ENCODE measurements at places on chromosomes 5 and 9.

DNA sequence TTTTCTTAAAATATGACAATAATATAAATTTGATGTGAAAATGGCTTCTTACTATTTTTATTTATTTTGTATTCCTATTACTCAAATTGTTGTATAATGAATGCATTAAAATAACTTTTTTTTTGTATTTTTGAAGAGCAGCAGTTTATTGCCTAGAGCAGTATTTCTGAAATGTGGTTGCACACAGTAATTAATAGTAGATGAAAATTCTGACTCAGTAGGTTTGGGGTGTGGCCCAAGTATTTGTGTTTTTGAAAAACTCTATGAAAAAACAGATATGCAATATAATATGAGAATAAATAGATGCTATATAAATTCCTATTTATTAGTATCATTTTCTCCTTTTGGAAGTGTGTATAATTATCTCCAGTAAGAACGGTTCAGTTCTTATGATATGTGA is 2225.3 kb upstream of the C9orf72 start:
- H3K4me3 ChIP-seq: no peak overlapping the region
- no peaks in the 10 kb centered on the region for H3K36me3 ChIP-seq
- no peaks in the 10 kb centered on the region for H3K4me1 ChIP-seq
- no peaks in the 10 kb centered on the region for H3K27me3 ChIP-seq
- DNase-seq: no peak

- no peak overlapping the region for H3K4me3 ChIP-seq
- H3K27ac ChIP-seq: no peak overlapping the region
- H3K4me1 ChIP-seq: no peaks in the 10 kb centered on the region
Observed at GRCh38 chr5:89437450-89438435, 554.8 kb upstream of the MEF2C start.

DNA sequence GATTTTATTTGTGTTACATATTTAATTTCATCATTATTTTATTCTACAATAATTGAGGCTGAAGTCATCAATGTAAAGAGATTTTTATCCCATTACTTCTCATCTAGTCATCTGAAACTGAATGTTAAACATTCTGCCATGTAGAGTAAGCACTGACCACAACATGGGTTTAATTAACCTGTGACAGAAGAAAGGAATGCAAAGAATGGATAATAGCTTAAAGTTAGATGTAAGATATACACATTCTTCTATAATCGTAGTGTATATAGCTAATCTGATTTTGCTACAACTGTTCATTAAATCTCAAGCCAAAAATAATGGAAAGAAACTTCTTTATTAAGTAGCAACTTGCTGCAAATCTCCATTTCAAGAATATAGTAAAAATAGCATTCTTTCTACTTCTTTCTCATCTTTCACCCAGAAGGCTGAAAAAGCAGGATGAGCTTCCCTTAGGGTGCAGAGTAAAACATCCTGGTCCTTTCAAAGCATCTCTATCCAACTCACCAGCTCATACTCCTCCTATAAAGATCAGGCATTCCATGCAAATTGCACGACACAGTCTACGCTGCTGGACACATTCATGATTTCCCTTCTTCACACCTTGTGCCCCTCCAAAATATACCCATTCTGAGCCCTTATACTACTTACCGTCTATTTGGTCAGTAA is 115.2 kb downstream of the EFNA5 start:
- H3K27ac ChIP-seq: no peak overlapping the region
- no peak overlapping the region for H3K4me3 ChIP-seq
- H3K36me3 ChIP-seq: no peaks in the 10 kb centered on the region
- no peak for DNase-seq
- peaks cover 10% of the 10 kb centered on the region for H3K4me1 ChIP-seq

DNA sequence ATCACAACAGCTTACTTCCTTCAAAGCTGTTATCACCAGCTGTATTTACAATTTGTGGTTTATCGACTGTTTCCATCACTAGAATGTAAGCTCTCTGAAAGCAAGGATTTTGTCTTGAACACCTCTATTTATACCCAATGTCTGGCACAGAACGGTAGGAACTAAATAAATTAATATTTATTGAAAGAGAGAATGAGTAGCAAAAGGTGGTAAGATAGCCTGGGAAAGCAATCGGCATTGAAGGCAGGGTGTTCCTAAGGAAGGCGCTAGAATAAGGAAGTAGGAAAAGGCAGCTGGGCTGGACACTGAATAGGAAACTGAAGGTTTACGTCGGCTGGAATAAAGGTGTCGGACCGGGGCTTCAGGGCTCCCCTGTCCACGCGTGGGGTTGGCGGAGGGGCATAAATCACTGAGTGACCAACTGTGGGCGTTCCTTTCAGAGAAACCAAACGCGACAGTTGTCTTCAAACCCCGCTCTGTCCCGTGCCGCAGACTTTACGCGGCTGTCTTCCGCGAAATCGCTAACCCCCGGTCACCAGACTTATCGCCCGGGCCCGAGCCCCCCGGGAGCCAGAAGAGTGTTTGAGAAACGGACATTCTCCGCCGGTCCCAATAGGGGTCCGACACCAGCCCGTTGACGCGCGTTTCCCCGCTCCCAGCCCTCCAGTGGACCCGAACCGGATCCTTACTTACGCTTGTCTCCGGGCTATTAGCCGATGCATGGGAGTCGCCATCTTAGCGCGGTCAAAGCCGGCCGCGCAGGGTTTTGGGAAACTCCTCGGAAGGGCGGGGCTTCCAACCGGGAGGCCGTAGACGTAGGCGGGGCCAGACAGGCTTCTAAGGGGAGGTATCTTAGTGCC is at the start of gene ZCCHC10:
TSS of gene ZCCHC10 (minus strand) at position 746 of the 860 bp plus-strand sequence. CDS start at position 734, 12 bp downstream.
- peak; percentile 98 for DNase-seq
- H3K4me1 ChIP-seq: peaks cover 9% of the 10 kb centered on the region
- peak within 1 kb of the TSS; percentile 72 for H3K4me3 ChIP-seq
- H3K36me3 ChIP-seq: no peaks in the 10 kb centered on the region
- no peaks in the 10 kb centered on the region for H3K27me3 ChIP-seq

GRCh38 chr9:12368569-12368968 is 324.6 kb upstream of the TYRP1 start:
- H3K27me3 ChIP-seq: no peaks in the 10 kb centered on the region
- H3K4me1 ChIP-seq: no peaks in the 10 kb centered on the region
- H3K36me3 ChIP-seq: no peaks in the 10 kb centered on the region
- no peak overlapping the region for H3K27ac ChIP-seq
- no peak overlapping the region for H3K4me3 ChIP-seq
- no peak for DNase-seq

DNA sequence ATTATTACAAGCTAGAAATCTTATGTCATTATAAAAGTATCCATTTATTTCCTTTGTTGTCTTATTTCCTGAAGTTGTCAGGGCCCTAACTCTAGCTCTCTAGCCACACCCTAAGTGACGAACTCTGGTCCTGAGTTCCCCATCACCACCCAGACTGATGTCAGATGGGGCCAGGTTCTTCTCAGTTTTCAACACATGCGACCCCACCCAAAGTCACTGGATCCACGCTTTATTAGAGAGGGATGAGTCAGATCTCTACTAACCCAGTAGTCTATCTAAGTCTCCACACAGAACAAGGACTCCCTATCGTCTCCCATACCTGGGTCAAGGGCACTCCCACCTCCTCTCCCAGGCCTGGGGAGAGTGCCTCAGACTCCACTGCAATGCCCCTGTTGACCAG is 6.8 kb upstream of the FEM1C start:
- no peaks in the 10 kb centered on the region for H3K36me3 ChIP-seq
- peak; percentile 39 for DNase-seq
- no peak overlapping the region for H3K27ac ChIP-seq
- no peaks in the 10 kb centered on the region for H3K27me3 ChIP-seq
- no peaks in the 10 kb centered on the region for H3K4me1 ChIP-seq

- no peaks in the 10 kb centered on the region for H3K27me3 ChIP-seq
- H3K36me3 ChIP-seq: no peaks in the 10 kb centered on the region
- H3K4me3 ChIP-seq: no peak overlapping the region
- H3K27ac ChIP-seq: no peak overlapping the region
Observed at GRCh38 chr9:132109291-132109690, 29.6 kb upstream of the MED27 start.

DNA sequence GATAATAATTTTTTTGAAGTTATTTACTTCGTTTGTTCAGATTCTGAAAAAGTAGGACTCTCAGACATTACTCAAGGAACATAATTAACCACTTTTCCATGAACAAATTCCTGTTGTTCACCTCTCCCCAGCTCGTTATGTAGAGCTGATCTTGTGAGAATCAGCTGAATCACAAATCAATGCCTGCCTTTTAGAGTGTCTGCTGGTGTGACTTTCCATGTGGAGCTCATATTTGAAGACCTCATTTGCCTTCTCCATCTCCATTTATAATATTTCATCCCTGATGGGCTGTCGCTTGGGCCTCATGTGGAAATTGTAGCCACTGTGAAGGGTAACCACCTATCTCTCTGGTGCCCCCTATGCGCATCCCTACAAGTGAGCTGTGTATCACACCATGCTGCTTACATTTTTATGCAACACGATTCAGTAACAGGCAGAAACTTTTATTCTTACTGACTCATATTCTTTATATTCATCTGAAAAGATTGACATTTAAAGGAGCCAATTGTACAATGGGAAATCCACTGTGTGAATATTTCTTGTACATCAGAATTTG is 111.3 kb downstream of the STK32A start:
- no peaks in the 10 kb centered on the region for H3K4me1 ChIP-seq
- no peaks in the 10 kb centered on the region for H3K36me3 ChIP-seq
- H3K4me3 ChIP-seq: no peak overlapping the region
- H3K27me3 ChIP-seq: no peaks in the 10 kb centered on the region
- H3K27ac ChIP-seq: no peak overlapping the region

DNA sequence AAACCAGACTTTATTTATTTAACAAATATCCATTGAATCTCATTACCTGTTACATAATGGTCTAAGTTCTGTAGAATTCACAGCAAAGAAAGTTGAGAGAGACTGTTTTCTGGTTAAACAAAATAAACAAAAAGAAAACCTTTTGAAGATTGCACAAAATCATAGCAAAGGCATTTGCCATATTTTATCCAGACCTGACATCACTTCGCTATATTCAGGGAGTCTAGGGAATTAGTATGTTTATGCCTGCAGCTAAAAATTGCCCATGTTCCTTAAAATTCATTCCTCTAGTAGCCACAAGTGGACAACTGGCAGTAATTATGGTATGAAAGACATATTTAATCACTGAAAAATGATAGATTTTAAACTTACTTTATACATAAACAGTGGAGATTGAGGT is 577.0 kb upstream of the DAB2 start:
- no peak overlapping the region for H3K4me3 ChIP-seq
- H3K27ac ChIP-seq: no peak overlapping the region
- peaks cover 3% of the 10 kb centered on the region for H3K4me1 ChIP-seq
- H3K27me3 ChIP-seq: no peaks in the 10 kb centered on the region
- no peaks in the 10 kb centered on the region for H3K36me3 ChIP-seq
